Esophagus squamous epithelium (tissue), 5 donors: ENCODE measurements at places on chromosomes 16 and 17.

GRCh38 chr16:56777001-56777400 lies 47.1 kb downstream of the NUP93 start:
- DNase-seq: no peak
- peaks cover 38% of the 10 kb centered on the region for H3K4me1 ChIP-seq
- H3K27ac ChIP-seq: peak overlapping the region; percentile 11
- H3K36me3 ChIP-seq: no peaks in the 10 kb centered on the region

DNA sequence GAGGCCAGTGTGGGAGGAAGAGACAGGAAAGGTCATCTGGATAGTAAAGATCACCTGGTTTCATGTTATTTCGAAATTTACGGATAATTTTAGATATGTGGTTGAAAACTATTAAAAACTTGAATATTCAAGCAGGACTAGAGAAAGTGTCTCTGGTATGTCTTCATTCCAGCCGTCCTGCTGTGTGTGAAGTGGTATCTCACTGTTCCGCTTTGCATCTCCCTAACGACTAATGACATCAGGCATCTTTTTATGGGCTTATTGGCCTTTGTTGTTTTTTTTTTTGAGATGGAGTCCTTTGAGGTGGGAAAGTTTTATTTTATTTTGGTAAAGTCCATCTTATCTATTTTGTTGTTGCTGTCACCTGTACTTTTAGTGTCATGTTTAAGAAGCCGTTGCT lies 214.4 kb upstream of the CHMP6 start:
- H3K36me3 ChIP-seq: no peaks in the 10 kb centered on the region
- peaks cover 4% of the 10 kb centered on the region for H3K4me1 ChIP-seq
- H3K4me3 ChIP-seq: no peak overlapping the region

DNA sequence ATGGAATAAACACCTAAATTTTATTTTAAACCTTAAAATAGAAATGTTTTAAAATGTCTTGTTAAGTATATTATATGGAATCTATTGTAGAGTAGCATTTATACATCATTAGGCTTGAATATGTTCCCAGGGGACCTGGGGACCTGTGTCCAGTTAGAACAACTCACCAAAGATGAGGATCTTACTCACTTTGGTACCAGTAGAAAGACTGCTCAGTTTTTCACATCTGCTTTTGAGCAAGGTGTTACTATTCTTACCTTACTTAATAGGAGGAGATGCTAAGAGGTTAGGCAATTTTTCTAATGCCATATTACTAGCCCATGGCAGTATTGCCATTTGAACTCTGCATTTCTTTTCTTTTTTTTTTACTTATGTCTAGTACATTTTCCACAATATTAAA lies 14.7 kb downstream of the STXBP4 start:
- no peaks in the 10 kb centered on the region for H3K27me3 ChIP-seq
- no peaks in the 10 kb centered on the region for H3K36me3 ChIP-seq
- H3K4me1 ChIP-seq: no peaks in the 10 kb centered on the region
- H3K4me3 ChIP-seq: no peak overlapping the region
- H3K27ac ChIP-seq: no peak overlapping the region

- H3K27me3 ChIP-seq: no peaks in the 10 kb centered on the region
- H3K4me1 ChIP-seq: peaks cover 5% of the 10 kb centered on the region
- no peak overlapping the region for H3K4me3 ChIP-seq
- no peak for DNase-seq
Measured at GRCh38 chr16:17591655-17592405, 121.1 kb upstream of the XYLT1 start.

DNA sequence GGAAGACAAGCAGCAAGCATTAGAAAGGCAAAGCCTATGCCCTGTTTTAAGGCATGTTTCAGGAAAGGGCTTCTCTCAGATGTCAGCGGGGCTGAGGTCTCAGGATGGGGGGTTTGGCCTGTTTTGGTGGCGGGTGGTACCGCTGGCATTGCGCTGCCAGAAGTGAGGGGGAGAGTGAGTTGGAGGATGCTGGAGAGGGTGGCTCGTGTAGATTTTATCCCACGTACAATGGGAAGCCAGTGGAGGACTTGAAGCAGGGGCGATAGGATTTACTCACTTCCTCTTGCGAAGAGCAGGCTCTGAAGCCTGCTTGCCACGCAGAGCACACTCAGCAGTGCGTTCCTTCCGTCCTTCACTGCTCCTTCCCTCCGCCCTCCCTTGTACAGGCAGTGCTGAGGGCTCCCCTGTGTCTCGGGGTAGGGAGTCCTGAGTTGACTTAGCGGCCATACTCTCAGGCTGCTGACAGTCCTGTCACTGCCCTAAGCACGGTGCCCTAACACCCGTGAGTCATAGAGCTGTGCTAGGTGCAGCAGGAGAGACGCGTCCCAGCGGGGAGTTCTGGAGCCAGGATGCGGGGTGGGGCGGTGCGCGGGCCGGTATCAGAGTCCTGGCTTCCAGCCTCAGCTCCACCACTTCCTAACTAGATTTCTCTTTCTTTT lies 113.1 kb downstream of the SNX29 start:
- H3K4me3 ChIP-seq: peak overlapping the region; percentile 30
- no peaks in the 10 kb centered on the region for H3K27me3 ChIP-seq
- peaks cover 67% of the 10 kb centered on the region for H3K4me1 ChIP-seq
- peaks cover 8% of the 10 kb centered on the region for H3K36me3 ChIP-seq
- no peak for DNase-seq

DNA sequence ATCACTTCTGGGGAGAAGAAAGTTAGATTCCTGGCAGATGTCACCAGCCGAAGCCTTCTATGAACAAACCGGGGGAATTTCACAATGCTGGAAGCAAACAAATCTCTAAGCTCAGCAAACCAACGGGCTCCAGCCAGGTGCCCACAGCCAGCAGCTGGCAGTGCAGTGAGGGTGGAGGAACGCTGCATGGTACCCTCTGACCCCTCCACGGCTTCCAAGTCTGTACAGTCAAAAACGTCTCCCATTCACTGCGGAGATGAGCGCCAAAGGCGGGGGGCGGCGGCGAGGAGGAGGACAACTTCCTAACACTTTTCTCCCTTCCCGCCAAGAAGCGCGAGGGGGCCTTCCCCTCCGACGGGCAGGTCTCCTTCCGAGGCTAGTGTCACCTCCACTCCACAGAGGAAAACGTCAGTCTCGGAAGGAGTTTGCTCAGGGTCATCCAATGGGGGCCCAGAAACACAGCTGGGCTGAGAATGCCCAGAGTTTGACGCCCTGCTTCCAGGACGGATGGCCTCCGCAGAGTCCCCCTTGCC lies 924 bp downstream of the ZNF598 start:
- H3K36me3 ChIP-seq: no peaks in the 10 kb centered on the region
- peak overlapping the region; percentile 78 for H3K4me3 ChIP-seq
- H3K27me3 ChIP-seq: no peaks in the 10 kb centered on the region
- no peak for DNase-seq
- peaks cover 54% of the 10 kb centered on the region for H3K4me1 ChIP-seq
- H3K27ac ChIP-seq: peak overlapping the region; percentile 94

- H3K4me1 ChIP-seq: peaks cover 20% of the 10 kb centered on the region
- H3K4me3 ChIP-seq: peak within 1 kb of the TSS; percentile 97
- peak within 1 kb of the TSS; percentile 98 for H3K27ac ChIP-seq
- peak; percentile 33 for DNase-seq
Measured at GRCh38 chr16:70298988-70299938, at the start of gene DDX19B. Gene DDX19B (plus strand): TSS chr16:70299186. CDS start chr16:70299298, 112 bp downstream.

DNA sequence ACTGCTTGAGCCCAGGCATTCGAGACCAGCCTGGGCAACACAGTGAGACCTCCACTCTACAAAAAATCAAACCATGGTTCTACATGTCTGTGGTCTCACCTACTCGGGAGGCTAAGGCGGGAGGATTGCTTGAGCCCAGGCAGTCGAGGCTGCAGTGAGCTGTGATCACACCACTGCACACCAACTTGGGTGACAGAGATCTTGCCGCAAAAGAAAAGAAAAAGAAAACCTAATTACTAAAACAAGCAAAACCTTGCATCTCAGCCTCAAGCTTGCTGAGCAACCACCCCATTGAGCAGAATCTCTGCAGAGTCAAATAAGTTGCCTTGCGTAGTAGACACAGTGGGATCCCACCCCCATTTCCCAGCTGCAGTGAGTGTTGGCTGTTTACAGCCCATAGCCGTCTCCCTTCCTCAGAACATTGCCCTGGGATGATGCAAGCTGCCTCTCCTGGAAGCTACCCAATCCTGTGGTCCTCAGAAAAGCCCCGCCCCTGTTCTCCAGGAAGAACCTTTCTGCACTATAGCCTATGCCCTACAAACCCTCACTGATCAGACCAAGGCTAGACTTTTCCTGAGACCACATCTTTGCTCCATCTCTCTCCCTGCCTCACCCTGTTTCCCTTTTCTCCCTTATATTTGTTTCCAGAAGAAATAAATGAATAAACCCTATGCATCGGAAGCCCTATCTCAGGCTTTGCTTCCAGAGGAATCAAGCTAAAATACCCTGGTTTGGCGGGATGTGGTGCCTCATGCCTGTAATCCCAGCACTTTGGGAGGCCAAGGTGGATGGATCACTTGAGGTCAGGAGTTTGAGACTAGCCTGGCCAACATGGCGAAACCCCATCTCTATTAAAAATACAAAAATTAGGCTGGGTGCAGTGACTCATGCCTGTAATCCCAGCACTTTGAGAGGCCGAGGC lies 16.7 kb upstream of the ERN2 start:
- no peak for DNase-seq
- H3K4me1 ChIP-seq: no peaks in the 10 kb centered on the region
- H3K36me3 ChIP-seq: no peaks in the 10 kb centered on the region

DNA sequence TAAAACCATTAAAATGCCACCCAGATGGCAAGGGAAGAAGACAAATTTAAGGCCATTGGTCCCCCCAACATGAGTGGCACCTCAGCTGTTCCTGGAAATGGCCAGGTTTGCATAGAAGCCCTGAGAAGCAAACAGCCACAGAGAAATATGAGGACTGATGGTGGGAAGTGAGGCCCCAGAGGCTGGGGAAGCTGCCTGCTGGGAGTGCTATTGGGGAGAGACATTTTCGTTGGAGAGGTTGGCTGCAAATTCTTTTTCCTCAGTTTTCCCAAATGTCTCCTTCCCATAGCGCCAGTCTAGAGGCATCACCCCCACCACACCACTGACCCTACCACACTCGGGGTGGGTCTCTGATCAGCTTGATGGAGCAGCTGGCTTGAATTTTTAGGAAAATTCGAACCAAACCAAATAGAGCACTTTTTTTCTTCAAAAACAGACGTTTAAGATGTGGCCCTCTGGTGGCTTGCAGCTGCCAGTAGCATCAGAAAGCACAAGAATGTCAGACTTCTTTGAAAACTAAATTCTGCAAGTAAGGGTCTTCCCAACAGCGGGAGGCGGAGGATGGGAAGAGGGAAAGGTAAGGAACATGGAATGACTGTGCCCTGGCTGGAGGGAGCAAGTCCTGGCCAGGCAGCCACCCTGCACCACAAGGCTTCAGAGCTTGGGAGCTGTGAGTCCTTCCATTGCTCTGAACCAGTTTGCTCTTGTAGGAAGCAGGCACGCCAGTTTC lies 13.2 kb upstream of the SLC12A3 start:
- no peaks in the 10 kb centered on the region for H3K36me3 ChIP-seq
- H3K4me3 ChIP-seq: no peak overlapping the region
- H3K27ac ChIP-seq: no peak overlapping the region
